ENCODE measurements at places on chromosomes 3 and 15. TPM values are rescaled to one million over a fixed set of nuclear protein-coding genes. Genes with fewer than 3 reads are reported as not detected.

DNA sequence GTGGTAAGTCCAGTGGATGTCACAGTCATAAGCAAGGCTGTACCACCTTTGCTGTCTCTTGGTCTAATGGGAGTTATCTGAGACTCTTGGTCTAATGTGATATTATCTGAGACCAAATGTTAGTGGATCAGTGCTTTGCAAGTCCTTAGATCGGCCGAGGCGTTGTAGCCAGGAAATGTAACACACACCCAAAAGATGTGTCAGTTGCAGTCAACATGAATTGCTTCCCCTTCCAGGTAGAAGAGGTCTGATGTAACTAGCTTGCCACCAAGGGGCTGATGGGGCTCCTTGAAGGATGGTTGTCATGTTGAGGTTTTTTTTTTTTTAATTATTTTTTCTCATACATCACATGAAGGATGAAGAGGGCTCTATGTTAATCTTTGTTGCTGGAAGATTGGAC lies 45.4 kb upstream of the RAF1 start:
- H3K4me1 ChIP-seq, result no peaks in the 10 kb centered on the region
- DNase-seq, result no peak
- no peak overlapping the region for H3K4me3 ChIP-seq
- H3K36me3 ChIP-seq, result no peaks in the 10 kb centered on the region

DNA sequence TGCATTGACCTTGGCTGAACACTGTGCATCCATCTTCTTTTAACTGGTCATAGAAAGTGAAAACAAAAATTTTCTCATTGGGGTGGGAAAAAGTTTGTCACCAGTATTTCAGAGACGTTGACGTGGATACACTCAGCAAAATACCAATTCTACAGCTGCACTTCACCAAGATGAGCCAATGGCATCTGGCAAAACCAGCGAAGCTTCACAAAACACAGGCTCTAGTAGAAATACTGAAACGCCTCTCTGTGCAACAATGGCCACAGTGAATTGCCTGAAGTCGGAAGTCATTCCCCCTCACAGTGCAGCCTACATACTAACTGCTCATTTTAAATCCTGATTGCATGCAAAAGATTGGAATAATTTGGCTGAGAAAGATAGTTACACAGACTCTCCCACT lies 17.0 kb downstream of the PCYT1A start:
- DNase-seq, result no peak
- H3K27ac ChIP-seq, result no peak overlapping the region
- H3K27me3 ChIP-seq, result no peaks in the 10 kb centered on the region
- peaks cover 52% of the 10 kb centered on the region for H3K4me1 ChIP-seq

GRCh38 chr3:64392001-64392400 lies 166.7 kb upstream of the PRICKLE2 start:
- no peaks in the 10 kb centered on the region for H3K36me3 ChIP-seq
- DNase-seq, result no peak
- H3K27ac ChIP-seq, result no peak overlapping the region
- H3K4me1 ChIP-seq, result no peaks in the 10 kb centered on the region
- no peak overlapping the region for H3K4me3 ChIP-seq

GRCh38 chr3:96961576-96961975 lies 147.2 kb downstream of the EPHA6 start:
- no peak for DNase-seq
- no peaks in the 10 kb centered on the region for H3K36me3 ChIP-seq
- no peaks in the 10 kb centered on the region for H3K4me1 ChIP-seq
- H3K27me3 ChIP-seq, result no peaks in the 10 kb centered on the region
- no peak overlapping the region for H3K4me3 ChIP-seq
- no peak overlapping the region for H3K27ac ChIP-seq

- no peaks in the 10 kb centered on the region for H3K36me3 ChIP-seq
- no peaks in the 10 kb centered on the region for H3K27me3 ChIP-seq
- H3K4me1 ChIP-seq, result no peaks in the 10 kb centered on the region
- H3K27ac ChIP-seq, result no peak overlapping the region
- no peak overlapping the region for H3K4me3 ChIP-seq
- no peak for DNase-seq
These were observed 18.9 kb upstream of the RPL29 start for GRCh38 chr3:52014613-52015012.

GRCh38 chr3:141266797-141267555 lies 35.4 kb downstream of the PXYLP1 start:
- peaks cover 2% of the 10 kb centered on the region for H3K36me3 ChIP-seq
- peak overlapping the region; percentile 78 for H3K4me3 ChIP-seq
- peaks cover 35% of the 10 kb centered on the region for H3K4me1 ChIP-seq
- H3K27ac ChIP-seq, result peak overlapping the region; percentile 86
- peak; percentile 52 for DNase-seq

DNA sequence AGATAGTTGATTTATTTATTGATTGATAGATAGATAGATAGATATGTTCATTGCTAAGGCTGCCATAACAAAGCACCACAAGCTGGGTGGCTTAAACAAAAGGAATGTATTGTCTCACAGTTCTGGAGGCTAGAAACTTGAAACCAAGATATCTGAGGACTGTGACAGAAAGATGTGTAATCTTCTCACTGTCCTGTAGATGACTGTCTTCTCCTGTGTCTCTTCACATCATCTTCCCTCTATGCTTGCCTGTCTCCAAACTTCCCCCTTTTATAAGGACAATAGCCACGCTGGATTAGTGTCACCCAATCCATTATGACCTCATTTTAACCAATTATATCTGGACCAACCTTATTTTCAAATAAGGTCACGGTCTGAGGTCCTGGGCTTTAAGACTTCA lies 40.9 kb downstream of the GNB4 start:
- H3K4me3 ChIP-seq, result no peak overlapping the region
- no peak for DNase-seq
- no peak overlapping the region for H3K27ac ChIP-seq
- no peaks in the 10 kb centered on the region for H3K27me3 ChIP-seq

DNA sequence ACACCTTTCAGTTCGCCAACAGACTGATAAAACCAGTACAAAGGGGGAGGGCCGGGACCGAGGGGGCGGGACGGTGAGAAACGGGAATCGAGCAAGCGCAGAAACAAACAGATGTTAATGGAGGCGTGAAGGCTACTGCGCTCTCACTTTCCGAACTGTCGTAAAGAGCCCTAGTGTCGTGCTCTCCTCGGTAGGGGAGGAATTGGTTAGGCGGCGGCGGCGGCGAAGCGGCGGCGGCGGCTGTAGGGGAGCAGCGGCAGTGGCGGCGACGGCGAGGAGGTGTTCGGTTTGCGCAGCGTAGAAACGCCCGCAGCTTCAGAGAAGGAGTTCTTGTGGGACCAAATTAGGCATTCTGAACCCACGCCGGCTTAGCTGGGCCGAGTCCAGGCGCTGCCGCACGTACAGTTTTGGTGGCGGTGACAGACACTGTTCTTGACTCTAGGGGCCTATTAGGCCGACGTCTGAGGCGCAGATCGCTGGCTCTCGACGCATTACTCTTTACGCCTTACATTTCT lies at the start of gene RNF111:
RNF111 (plus strand) TSS at position 173 of the 515 bp plus-strand sequence. CDS start 43,160 bp downstream, outside the sequence.
- H3K36me3 ChIP-seq, result peaks cover 9% of the 10 kb centered on the region
- peaks cover 31% of the 10 kb centered on the region for H3K4me1 ChIP-seq
- peak; percentile 95 for DNase-seq
- H3K4me3 ChIP-seq, result peak within 1 kb of the TSS; percentile 93
- peak within 1 kb of the TSS; percentile 88 for H3K27ac ChIP-seq

- no peak overlapping the region for H3K27ac ChIP-seq
- DNase-seq, result no peak
- peaks cover 3% of the 10 kb centered on the region for H3K4me1 ChIP-seq
- H3K4me3 ChIP-seq, result no peak overlapping the region
- no peaks in the 10 kb centered on the region for H3K36me3 ChIP-seq
- peaks cover 2% of the 10 kb centered on the region for H3K27me3 ChIP-seq
These were observed 267.8 kb upstream of the LRRN1 start for GRCh38 chr3:3531476-3531875.

DNA sequence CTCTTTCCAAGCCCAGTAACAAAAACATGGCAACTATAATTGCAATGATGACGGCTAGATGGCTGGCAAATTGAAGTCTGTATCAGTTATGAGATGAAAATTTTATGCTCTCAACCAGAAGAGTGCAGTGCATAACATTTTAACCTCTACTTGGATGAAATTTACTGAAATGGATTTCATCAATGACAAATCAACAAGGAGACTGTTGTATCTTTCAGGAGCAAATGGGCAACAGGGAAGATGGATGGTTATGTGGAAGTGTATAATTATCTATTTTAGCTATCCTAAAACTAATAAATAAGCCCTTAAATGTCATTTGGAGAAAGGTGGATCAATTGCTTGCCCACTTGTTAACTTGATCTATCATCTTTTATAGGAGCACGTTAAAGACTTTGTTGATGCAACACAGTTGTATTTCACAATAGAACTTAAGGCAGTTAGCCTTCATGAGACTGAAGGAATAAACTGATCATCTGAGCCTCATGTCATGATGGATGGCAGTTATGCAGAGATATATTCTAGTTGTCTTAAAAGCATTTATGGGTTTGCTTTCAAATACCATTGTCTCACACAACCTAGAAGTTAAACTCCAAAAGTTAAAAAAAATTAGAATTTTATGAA lies 315.1 kb upstream of the TBC1D5 start:
- no peak overlapping the region for H3K27ac ChIP-seq
- H3K36me3 ChIP-seq, result no peaks in the 10 kb centered on the region
- no peaks in the 10 kb centered on the region for H3K27me3 ChIP-seq

- no peaks in the 10 kb centered on the region for H3K36me3 ChIP-seq
- no peak overlapping the region for H3K4me3 ChIP-seq
- no peaks in the 10 kb centered on the region for H3K4me1 ChIP-seq
These were observed 764.2 kb upstream of the ARRDC4 start for GRCh38 chr15:97196048-97197014.

- H3K27ac ChIP-seq, result no peak overlapping the region
- DNase-seq, result no peak
- peaks cover 63% of the 10 kb centered on the region for H3K27me3 ChIP-seq
- peaks cover 4% of the 10 kb centered on the region for H3K4me1 ChIP-seq
- H3K36me3 ChIP-seq, result no peaks in the 10 kb centered on the region
- H3K4me3 ChIP-seq, result no peak overlapping the region
These were observed 287.7 kb upstream of the NR2F2 start for GRCh38 chr15:96042734-96043224.

DNA sequence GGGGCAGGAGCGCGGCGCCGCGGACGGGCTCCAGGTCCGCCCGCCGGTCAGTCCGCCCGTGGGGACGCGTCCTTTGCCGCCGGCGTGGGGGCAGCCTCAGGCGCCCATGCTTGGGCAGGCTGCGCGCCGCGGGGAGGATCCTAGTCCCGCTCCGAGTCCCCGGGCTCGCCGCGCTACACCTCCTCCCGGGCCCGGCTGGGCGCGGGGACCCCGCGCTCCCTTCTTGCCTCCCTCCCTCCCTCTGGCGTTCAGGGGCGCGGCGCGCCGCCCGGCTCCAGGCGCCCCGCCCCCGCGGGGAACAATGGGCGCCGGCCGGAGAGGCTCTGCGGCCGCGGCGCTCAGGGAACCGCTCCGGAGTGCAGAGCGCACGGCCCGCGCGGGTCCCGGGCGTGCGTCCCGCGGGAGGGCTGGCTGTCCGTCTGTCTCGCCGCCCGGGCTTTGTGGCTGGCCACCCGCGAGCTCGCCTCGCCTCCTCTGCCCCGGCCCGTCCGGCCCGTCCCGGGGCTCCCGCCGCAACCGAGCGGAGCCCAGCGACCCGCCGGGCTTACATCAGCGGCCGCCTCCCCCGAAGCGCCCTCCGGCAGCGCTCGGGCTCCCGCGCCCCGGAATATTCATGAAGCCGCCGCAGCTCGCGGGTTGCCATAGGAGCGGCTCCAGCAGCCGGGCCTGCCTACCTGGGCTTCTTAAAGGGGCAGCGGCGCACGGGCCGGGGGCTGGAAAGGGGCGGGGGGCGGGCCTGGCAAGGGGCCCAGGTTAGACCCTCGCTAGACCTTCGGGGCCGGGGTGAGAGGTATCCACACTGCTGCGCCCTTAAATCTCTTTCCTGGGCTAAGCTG lies at the start of gene HCN4:
HCN4 (minus strand) TSS at position 658 of the 836 bp plus-strand sequence. CDS start 688 bp downstream, outside the sequence.
- no peak within 1 kb of the TSS for H3K4me3 ChIP-seq
- no peak within 1 kb of the TSS for H3K27ac ChIP-seq
- DNase-seq, result no peak

DNA sequence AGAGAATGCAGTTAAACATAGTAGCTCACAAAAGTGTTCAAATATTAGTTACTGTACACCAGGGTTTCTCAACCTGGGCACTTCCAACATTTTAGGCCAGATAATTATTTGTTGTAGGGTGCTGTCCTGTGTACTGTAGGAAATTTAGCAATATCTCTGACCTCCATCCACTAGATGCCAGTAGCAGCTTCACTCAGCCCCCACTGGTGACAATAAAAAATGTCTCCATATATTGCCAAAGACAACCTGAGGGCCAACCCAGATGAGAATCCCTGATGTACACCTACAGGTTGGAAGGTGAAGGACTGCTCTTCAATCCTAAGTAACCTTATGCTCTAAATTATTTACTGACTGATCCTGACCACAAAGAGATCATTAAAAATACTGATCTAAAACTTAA lies 32.5 kb downstream of the DCUN1D1 start:
- no peaks in the 10 kb centered on the region for H3K27me3 ChIP-seq
- H3K27ac ChIP-seq, result no peak overlapping the region
- peaks cover 30% of the 10 kb centered on the region for H3K36me3 ChIP-seq
- H3K4me1 ChIP-seq, result no peaks in the 10 kb centered on the region
- peak; percentile 27 for DNase-seq

GRCh38 chr3:41164777-41165176 lies 34.5 kb upstream of the CTNNB1 start:
- H3K4me3 ChIP-seq, result no peak overlapping the region
- peaks cover 20% of the 10 kb centered on the region for H3K4me1 ChIP-seq
- DNase-seq, result no peak
- H3K36me3 ChIP-seq, result no peaks in the 10 kb centered on the region

GRCh38 chr15:69405110-69405509 lies 9.0 kb upstream of the KIF23 start:
- H3K36me3 ChIP-seq, result no peaks in the 10 kb centered on the region
- peaks cover 6% of the 10 kb centered on the region for H3K27me3 ChIP-seq
- peaks cover 9% of the 10 kb centered on the region for H3K4me1 ChIP-seq
- DNase-seq, result no peak
- no peak overlapping the region for H3K4me3 ChIP-seq

GRCh38 chr15:58329781-58330671 lies 101.8 kb upstream of the LIPC start:
- no peaks in the 10 kb centered on the region for H3K27me3 ChIP-seq
- H3K27ac ChIP-seq, result no peak overlapping the region
- H3K4me1 ChIP-seq, result peaks cover 38% of the 10 kb centered on the region
- DNase-seq, result no peak

GRCh38 chr15:66897416-66897815 lies 168.0 kb upstream of the SMAD3 start:
- no peaks in the 10 kb centered on the region for H3K36me3 ChIP-seq
- peaks cover under 1% of the 10 kb centered on the region for H3K27me3 ChIP-seq
- H3K4me3 ChIP-seq, result no peak overlapping the region
- H3K4me1 ChIP-seq, result peaks cover 2% of the 10 kb centered on the region
- DNase-seq, result no peak

The HDAC11 gene
- total RNA-seq, result 2.4 TPM

The A4GNT gene
- total RNA-seq, result not detected

The KLHL40 gene
- not detected for total RNA-seq

The TRPM7 gene
- 32.7 TPM for total RNA-seq

The LRRK1 gene
- total RNA-seq, result 0.20 TPM

The CACNA2D3 gene
- total RNA-seq, result not detected

The CYP11A1 gene
- total RNA-seq, result not detected

The MCTP2 gene
- 33.7 TPM for total RNA-seq

The TGM5 gene
- not detected for total RNA-seq

The BCHE gene
- total RNA-seq, result not detected

The TERC gene
- total RNA-seq, result 20.4 TPM

The PIAS1 gene
- 29.8 TPM for total RNA-seq

The RARB gene
- total RNA-seq, result not detected

Data from activated naive CD4-positive, alpha-beta T cell treated with anti-CD3 and anti-CD28 coated beads for 36 hours (primary cell).